ENCODE measurements at places on chromosomes 7 and 10.

- DNase-seq: no peak
Observed at GRCh38 chr10:68981074-68981473, 7.5 kb upstream of the KIFBP start.

DNA sequence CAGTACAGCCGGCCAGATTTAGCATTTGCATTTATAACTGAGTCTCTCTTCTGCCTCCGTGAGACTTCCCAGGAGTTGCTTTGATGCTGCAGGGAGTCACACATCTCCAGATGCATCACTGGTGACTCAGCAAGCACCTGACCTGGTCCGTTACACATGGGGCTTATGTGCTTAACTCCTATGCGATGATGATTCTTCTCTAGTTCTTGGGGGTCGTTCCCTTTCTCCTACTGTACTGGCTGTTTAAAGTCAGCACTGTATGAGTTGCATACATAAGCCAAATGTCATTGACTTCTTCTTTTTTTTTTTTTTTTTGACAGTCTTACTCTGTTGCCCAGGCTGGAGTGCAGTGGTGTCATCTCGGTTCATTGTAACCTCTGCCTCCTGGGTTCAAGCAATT is 13.0 kb upstream of the AKR1E2 start:
- no peak for DNase-seq

DNA sequence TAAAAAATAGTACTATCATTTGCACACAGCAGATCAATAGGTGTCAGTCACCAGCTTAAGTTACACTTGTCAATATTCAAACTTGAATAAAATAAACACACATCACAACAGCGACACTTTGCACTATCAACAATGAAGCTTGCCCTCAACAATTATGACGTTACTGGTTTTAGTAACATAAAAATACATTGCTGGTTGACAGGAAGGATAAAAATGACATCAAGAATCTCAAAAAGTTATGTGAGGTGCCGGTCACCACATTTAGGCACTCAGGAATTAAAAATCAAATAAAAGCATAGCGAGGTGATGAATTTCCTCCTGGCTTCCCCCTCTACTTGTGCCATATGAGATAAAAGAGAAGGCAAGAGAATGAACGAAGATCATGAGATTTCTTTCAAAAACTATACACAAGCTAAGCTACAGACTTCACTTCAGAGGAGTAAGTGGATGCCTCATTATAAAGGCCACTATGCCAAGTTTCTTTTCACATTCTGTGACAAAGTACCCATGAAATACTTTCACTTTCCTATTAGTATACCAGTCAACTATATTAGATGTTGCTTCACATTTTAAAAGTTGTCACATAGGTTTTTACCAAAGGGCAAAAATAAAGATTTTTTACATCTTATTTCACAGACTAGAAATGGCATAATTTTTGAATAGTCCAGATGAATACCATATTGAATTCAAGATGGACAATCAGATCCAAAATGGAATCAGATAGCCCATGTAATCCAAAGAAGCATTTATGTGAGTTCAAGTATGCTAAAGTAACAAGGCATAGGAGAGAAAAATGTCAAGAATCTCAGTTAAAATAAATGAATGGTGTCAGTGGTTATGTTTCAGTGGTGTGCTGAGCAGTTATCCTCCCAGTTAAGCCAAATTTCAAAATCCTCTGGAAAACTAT is 3.6 kb downstream of the CCDC71L start:
- DNase-seq: no peak

- DNase-seq: no peak
Observed at GRCh38 chr7:26331113-26331512, 39.5 kb downstream of the SNX10 start.

DNA sequence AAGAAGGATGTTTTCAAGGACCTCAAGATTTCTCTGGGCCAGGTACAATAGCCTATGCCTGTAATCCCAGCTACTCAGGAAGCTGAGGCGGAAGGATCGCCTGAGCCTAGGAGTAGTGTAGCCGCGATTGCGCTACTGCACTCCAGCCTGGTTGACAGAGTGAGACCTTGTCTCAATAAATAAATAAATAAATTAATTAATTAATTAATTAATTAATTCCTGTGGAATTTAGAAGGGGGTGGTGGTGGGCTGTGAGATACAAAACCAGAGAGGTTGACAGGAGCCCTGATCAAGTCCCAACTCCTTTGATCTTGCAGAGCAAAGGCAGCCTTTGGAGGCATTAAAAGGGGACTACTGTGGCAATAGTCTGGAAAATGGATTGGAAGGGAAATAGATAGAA is 39.3 kb upstream of the NRF1 start:
- no peak for DNase-seq

DNA sequence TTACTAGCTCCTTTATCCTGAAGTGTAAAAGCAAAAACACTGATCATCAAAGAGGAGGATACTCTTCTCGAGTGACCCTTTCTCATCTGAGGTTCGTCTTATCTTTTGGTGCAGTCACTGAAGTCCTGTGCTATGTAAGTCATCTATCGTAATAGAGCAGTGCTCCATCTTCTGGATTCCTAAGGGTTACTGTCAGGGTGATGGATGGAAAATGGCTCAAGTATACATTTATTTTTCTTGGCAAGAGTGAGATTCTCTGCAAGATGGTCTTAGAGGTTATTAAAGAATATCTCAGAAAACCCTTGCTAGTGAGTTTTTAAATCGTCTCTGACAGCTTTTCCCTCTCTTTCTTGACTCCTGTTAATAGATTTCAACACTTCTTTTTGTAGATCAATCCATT is 12.4 kb downstream of the PRKG1 start:
- DNase-seq: no peak

- no peak for DNase-seq
Observed at GRCh38 chr10:114328441-114328812, 75.9 kb downstream of the AFAP1L2 start.

GRCh38 chr7:88212918-88213317 is 6.9 kb downstream of the SRI start:
- no peak for DNase-seq

DNA sequence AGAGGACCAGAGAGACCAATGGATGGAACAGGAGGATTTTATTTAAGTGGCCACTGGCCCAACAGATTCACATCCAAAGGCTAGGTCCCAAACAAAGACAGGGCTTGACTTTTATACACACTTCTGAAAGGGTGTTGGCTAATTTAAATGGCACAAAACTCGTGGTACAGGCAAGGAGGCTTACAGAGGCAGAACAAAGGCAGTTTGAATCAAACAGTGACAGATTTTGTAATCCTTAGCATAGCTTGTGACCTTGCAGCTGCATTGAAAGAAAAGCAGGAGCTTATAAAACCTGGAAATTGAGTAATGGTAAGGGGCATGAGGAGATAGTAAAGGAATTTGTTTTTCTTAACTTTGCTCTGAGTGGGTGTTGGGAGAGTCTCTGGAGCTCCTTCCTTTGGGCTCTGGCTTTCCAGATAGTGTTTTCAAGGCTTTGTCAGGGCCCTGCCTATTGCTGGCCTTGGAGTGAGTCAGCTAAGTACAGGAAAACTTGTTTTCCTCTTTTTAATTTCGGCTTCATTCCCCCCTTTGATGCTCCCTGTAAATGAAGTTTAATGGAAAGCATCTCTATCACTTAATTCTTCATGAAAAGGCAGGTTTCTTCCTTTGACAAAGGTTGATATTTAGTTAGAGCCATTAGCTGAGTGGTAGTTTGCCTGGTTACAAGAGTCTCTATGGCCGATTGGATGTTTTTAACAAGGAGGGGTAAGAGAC is 96.9 kb downstream of the TRIM24 start:
- DNase-seq: no peak

DNA sequence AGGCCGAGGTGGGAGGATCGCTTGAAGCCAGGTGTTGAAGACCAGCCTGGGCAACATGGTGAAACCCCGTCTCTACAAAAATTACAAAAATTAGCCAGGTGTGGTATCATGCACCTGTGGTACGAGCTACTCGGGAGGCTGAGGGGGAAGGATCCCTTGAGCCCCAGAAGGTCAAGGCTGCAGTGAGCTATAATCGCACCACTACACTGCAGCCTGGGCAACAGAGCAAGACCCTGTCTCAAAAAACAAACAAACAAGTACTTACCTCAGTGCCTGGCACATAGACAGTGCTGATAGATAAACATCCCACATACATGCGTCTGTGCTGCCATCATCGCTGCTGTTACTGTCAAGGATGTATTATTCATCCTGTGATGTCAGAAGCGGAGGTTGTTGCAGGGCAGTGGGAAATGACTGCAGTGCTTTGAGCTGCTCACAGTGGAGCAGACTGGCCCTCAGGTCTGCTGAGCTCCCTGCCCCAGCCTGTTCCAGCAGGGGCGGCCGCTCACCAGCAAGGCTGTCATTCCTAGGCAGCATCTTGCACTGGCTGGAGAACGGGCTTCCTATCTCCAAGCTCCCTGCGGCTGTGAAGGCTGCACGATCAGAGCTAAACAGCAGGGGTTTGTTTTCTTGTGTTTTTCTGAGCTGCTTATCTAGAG is 18.6 kb downstream of the FOXK1 start:
- DNase-seq: no peak

- no peak for DNase-seq
Observed at GRCh38 chr10:93595378-93596161, 5.5 kb downstream of the RBP4 start.

DNA sequence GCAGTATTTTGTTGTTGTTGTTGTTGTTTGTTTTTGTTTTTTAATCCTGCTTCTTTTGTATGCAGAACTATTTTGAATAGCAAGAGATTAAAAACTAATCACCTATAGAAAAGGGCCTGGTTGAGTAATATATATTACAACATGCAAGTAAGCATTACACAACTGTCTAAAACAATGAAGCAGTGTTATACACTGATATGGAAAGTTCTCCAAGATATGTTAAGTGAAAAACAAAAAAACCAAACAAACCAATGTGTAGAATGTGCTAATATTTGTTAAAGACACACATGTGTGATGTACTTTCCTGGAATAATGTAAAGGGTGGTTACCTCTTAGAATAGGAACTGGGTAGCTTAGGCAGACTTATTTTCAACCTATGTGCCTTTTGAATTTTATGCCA is 117.4 kb downstream of the ZNF365 start:
- DNase-seq: no peak

GRCh38 chr7:48165157-48165556 is 6.1 kb upstream of the ABCA13 start:
- DNase-seq: no peak

GRCh38 chr7:155954550-155955366 is 142.5 kb upstream of the SHH start:
- no peak for DNase-seq

DNA sequence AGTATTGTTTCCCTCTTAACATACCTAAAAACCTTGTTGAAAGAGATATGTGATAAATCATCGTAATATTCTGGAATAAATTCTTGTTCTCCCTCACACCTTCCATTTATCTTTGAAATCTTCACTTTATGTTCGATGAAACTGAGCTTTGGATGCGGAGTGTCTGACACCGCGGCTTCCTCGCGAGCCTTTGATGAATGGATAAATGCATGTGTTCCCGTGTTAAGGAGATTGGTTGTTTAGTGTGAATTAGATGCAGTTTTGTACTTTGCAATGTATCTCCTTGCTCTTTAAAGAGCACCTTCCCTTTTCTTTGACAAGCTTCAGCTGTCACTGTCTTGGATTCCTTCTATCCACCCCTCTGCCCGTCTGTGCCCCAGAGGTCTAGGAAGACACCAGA is 138.1 kb downstream of the DOCK1 start:
- no peak for DNase-seq

DNA sequence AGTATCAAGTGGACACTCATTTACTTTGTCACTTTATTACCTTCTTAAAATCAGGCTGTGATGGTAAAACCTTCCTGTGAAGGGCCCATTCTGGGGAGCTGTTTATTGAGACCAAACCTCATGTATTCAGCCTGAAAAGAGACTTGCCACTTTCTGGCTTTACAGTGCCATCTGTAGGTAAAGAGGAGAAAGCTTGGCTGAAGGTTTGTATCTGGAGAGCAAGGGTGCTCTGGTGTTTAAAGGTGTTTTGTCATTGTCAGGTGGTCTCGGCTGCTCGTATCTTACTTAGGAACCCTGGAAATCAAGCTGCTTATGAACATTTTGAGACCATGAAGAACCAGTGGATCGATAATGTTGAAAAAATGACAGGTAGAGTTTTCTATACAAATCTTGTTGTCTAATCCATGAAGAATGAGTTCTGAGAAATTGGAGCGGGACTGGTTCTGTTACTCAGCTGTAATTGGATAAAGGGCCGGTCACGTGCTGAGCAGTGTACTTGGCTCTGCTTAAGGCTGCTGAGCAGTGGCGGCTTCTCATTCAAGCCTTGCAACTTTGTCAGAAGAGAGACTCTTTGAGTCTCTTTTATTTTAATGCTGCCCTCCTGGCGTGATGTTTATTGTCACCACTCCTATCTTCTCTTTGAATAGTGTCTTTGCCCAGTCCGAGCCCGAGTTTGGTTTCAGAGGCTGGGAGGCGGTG is 46.9 kb downstream of the AP3M1 start:
- DNase-seq: no peak

- DNase-seq: no peak
Observed at GRCh38 chr10:75430000-75430763, 1.2 kb upstream of the LRMDA start.

DNA sequence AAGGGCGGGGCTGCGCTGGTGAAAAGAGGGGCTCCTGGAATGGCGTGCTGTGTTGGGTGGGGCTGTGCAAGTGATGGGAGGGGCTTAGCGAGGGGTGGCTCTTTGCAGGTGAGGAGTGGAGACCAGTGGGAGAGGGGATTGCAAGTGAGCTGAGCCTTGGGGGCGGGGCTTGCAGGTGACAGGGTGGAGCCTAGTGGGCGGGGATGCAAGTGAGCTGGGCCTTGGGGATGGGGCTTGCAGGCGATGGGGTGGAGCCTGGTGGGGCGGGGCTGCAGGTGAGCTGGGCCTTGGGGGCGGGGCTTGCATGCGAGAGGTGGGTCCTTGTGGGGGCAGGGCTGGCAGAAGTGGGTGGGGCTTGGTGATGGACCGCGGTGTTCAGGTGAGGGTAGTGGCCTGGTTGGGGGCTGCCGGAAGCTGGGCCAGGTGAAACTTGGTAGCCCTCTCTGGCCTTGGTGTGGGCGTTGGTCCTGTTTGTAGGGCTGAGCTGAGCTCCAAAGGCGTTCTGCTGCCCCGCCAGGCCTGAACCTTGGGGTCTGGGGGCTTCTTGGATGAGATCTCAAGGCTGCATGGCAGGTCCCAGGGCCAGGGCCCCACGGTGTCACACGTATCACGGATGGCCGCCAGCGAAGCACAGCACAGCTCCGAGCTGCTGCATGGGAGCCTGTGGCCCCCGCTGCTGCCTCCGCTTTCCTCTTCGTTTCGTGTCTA is 743 bp upstream of the PITRM1 start:
- DNase-seq: no peak

GRCh38 chr7:132065193-132065988 is 509.0 kb upstream of the PODXL start:
- DNase-seq: no peak

DNA sequence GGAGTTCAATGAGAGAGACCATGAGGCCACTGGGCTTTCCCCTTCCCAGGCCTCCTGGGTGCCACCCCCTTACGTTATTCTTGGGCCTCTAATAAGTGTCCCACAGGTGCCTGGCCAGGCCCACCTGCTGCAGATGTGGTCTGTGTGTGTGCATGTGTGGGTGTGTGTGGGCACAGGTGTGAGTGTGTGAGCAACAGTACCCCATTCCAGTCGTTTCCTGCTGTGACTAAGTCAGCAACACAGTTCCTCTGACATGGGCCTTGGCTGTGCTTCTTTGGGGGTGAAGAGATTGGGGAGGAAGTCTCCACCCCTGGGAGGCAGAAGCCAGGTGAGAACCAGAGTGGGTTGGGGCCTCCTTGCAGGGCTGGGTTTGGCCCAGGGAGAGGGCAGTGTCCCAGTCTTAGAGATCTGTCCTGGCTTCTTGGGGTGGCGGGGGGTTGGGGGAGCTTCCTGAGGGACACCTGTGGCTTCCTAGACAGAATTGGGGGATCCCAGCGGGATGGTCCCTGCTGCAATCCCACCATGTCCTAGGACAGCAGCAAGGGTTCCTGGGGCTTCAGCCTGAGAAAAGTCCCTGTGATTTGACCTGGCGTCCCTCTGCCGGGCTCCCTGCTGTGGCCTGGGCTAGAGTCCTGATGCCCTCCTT is 4.1 kb upstream of the PILRB start:
- peak; percentile 23 for DNase-seq
